ENCODE measurements at places on chromosomes 12 and 14.
A peak's percentile ranks its signal among the peaks of the same experiment; 100 is the strongest.

DNA sequence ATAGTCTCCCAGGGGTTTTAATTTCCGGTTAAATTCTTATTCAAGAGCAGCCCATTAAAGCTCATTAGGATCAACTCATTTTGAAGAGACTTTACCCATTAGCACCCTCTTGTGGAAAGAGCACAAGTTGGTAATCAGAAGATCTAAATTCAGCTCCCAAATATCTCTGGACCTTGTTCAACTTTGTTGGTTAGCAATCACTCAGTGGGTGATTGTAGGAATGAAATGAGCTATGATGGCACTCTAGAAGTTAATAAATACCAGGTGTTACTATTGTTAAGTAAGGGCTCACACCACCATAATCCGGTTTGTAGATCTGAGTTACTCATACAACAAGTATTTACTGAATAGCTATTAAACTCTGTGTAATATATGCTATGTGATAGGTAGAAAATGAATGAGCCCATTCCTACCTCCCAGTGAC, 42.9 kb downstream of the TRIP11 start:
- DNase-seq: peak; percentile 76

GRCh38 chr12:91811481-91812287, 334.0 kb downstream of the BTG1 start:
- peak; percentile 11 for DNase-seq

GRCh38 chr14:63026491-63026890, 18.8 kb downstream of the KCNH5 start:
- DNase-seq: no peak

DNA sequence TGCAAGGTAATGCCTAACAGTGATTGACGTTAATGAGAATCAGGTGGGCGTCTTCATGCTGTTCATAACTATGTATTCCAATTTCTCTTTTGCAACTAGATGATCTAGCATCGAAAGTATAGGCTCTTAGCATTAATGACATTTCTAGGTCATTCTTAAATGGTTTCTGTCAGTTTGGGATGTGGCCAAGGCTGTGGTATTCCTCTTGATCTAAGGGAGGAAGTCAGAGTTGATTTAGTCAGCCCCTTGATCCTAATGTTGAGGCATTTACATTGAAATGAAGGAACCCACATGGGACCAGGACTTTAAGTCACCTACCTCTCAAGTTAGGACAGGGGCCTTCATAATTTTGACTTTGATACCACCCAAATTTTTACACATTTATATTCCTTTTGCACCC, 448.1 kb downstream of the NPAS3 start:
- DNase-seq: no peak

GRCh38 chr12:31119803-31120211, 46.1 kb downstream of the DDX11 start:
- no peak for DNase-seq

DNA sequence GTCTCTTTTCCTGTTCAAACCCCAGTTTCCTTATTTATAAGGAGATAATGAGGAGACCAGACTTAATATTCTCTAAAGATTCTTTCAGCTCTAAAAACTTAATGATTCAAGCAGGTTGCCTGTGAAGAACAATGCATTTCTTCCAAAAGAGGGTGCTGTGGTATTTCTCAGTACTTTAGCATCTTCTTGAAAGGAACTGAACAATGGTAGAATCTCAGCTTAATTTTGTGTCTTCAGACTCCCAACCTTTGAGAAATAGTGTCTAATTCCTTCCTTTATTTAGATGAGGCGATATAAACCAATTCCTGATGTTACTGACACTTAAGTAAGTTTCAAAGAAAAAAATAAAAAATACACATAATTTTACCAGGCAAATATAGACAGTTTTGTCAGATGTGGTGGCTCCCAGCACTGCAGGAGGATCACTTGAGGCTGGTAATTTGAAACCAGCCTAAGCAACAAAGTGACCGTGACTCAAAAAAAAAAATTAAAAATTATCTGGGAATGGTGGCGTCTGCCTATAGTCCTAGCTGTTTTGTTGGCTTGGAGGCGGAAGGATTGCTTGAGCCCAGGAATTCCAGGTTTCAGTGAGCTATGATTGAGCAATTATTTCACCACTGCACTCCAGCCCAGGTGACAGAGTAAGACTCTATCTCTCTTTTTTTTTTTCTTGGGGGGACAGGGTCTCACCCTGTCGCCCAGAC, 76.9 kb upstream of the PSMA6 start:
- DNase-seq: peak; percentile 11

DNA sequence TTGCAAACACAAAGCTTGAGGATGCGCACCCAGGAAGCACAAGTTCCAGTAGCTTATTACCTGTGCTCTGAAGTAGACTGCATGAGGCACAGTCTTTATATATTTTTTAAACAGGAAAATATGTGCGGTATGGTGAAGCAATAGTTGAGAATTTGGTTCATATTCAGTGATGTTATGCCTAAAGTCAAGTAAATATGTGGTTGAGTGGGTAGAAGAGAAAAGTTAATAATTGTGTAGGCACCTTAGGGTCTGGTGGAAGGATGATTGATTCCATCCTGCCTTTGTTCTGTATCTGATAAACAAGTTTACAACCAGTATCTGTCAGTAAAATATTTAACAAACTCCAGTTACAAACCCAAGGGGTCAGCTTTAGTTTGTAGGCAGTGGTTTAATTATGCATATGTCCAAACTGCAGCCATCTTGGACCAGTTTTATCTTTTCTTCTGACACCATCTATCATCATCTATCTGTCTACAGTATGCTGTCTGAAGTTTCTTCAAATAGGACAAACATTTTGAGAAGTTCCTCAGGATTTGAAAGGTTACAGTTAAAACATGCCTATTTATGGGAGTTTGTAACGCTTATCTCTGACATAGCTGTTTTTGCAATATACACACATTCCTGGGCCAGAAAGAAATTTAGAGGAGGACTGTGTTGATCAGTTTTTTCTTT, 10.8 kb downstream of the SINHCAF start:
- no peak for DNase-seq
